ENCODE measurements at places on chromosomes 3 and 15.

- DNase-seq: no peak
Measured at GRCh38 chr3:50433954-50434353, 69.5 kb downstream of the CACNA2D2 start.

DNA sequence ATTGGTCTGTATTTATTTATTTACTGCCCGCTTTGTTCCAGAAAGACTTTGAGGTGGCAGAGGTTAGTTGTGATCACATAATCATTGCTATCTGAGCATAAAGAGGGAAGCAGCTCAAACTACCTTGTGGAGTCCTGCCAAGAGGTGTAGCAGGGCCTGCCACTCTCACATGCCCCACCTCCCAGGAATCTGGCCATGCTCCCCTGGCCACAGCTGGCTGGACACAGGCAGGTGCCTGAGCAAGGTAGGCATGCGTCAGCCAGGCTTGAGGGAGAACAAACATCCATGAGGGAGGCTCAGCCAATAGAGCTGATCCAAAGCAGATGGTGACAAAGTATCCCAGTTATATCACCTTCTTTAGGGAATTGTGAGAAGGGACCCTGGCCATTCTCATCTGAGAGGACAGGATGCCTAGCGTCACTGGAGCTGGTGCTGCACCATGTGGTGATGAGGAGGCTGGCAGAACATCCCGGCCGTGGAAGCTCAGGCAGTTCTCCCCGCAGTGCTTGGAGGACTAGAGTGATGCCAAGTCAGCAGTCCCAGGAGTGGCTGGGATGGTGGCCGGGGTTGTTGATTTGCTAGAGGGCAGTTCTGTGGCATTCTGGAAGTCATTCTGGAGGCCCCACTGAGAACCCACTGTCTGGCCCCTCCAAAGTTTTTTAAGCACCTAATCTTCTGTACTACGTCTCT is 6.8 kb upstream of the POLG start:
- no peak for DNase-seq

DNA sequence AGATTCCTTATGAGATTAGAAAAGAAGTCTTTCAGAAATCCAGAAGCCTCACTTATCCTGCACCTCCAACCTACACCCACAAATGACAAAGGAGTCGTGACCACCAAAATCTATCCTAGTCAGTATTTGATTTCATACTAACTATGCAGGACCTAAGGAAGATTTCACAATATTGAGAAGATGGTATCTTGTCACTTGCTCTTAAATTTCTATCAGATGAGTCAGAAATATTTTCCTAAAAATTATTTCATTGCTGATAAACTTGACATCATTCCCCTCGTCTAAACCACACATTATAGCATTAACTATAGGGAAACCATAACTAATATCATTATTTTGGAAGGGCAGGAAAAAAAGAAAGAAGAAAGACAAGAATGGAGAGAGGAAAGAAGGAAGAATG is 138.0 kb upstream of the THBS1 start:
- DNase-seq: no peak

- no peak for DNase-seq
Measured at GRCh38 chr3:105327662-105328337, 38.9 kb upstream of the ALCAM start.

DNA sequence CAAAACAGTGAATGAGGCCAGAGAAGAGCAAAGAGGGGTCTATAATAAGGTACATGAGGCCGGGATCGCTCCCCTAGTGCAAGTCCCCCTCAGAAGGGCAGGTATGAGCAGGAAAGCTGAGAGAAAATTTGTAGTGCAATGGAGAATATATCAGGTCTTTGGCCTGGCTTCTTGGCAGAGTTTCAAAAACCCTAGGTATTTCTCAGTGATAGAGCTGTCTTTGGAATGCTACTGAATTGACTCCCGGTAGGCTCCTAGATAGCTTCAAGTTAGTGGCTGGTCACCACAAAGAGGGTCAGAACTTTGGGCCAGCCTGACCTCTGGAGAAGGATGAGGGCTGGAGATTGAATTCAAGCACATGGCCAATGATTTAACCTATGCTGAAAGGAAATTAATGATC is 30.6 kb upstream of the OXTR start:
- DNase-seq: no peak

DNA sequence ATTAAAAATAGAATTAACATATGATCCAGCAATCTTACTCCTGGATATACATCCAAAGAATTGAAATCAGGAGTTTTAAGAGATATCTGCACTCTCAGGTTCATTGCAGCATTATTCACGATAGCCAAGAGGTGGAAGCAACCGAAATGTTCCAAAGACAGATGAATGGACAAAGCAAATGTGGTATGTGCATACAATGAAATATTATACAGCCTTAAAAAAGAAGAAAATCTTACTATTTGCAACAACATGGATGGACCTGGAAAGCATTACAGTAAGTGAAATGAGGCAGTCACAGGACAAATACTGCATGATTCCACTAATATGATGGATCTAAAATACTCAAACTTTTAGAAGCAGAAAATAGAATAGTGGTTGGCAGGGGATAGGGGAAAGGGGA is 9.3 kb upstream of the TMEM158 start:
- DNase-seq: no peak

DNA sequence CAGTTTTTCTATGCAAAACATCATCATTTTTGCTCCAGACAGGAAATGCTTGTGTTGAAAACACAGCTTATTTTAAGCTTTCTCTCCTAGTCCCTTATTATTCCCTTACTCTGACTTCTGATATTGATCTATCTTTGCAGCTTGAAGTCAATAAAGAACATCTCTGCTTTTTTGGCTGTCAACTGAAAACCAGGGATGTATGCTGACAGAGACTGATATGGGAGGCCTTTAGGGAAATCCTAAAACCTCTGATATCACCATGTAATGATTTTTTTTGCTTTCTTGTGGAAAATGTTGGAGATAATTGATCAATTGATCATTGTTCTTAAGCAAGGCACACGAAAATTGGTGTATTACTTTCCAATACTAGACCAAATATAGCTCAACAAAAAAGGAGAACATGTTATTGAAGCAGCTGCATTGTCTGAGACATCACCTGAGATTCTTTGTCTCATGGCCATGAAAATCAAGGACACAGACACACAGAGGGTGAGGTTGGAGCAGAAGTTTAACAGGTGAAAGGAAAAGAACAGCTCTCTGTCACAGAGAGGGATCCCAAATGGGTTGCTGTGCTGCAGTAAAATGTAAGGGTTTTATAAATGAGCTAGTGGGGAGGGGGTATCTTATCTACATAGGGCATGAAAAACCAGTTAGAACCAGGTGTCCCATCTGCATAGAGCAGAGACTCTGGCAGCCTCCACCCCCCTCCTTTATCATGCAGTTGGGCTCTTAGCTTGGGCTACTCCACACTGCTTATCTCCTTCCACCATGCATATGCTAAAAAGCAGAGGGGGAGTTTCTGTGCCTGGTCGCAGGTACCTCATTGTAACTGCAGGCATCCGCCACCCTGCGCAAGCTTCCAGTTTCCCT is 17.0 kb upstream of the SENP7 start:
- DNase-seq: no peak
